ENCODE measurements at places on chromosomes 1 and 21. TPM values are rescaled to one million over a fixed set of nuclear protein-coding genes. Genes with fewer than 3 reads are reported as not detected.

Gene DRAXIN
- total RNA-seq, result not detected

Gene FAM72B
- 2.5 TPM for total RNA-seq

Gene RNF187
- total RNA-seq, result 38.6 TPM

Gene IFNGR2
- 182 TPM for total RNA-seq

Gene OR2L2
- not detected for total RNA-seq

Gene NHLH1
- total RNA-seq, result not detected

Gene ADGRL4
- total RNA-seq, result not detected

Gene TTC34
- under 0.01 TPM for total RNA-seq

Gene SIK1
- total RNA-seq, result 5.0 TPM

Gene WDR3
- 9.1 TPM for total RNA-seq

Gene SH2D1B
- not detected for total RNA-seq

Gene UTS2
- total RNA-seq, result not detected

Gene FABP3
- total RNA-seq, result 3.2 TPM

Gene SYTL1
- 28.9 TPM for total RNA-seq

Gene PINK1
- total RNA-seq, result 106 TPM

Gene CYP4B1
- not detected for total RNA-seq

Gene AMPD1
- not detected for total RNA-seq

Gene CFHR1
- total RNA-seq, result not detected

Gene IVL
- total RNA-seq, result 10.2 TPM

Gene UQCRHL
- 2.0 TPM for total RNA-seq

Gene KCNH1
- total RNA-seq, result not detected

Gene EDN2
- total RNA-seq, result 0.08 TPM

Gene LRRC39
- not detected for total RNA-seq

Gene CD244
- not detected for total RNA-seq

Gene OR2AK2
- total RNA-seq, result not detected

Gene SELE
- not detected for total RNA-seq

Gene AKR7A3
- 0.16 TPM for total RNA-seq

Gene C1orf226
- total RNA-seq, result 0.08 TPM

Gene SF3B4
- 9.8 TPM for total RNA-seq

Gene CD34
- total RNA-seq, result not detected

Gene PRAMEF20
- not detected for total RNA-seq

Gene PDPN
- 65.3 TPM for total RNA-seq

Gene PADI3
- 9.7 TPM for total RNA-seq

Gene ECM1
- total RNA-seq, result 27.9 TPM

Gene HEYL
- 0.08 TPM for total RNA-seq

Gene OR2T3
- not detected for total RNA-seq

Gene URB1
- total RNA-seq, result 28.9 TPM

Gene CD101
- total RNA-seq, result 0.46 TPM

All from hair follicular keratinocyte (primary cell).